Gastrocnemius medialis (tissue), 4 donors: ENCODE measurements at places on chromosomes 7 and 10.

GRCh38 chr10:47243791-47244190 lies 56.2 kb upstream of the GDF10 start:
- H3K4me1 ChIP-seq: no peaks in the 10 kb centered on the region
- H3K27me3 ChIP-seq: no peaks in the 10 kb centered on the region
- no peak overlapping the region for H3K4me3 ChIP-seq
- DNase-seq: peak; percentile 67
- H3K27ac ChIP-seq: no peak overlapping the region

- H3K4me3 ChIP-seq: no peak overlapping the region
- DNase-seq: no peak
- peaks cover 58% of the 10 kb centered on the region for H3K27me3 ChIP-seq
- no peaks in the 10 kb centered on the region for H3K4me1 ChIP-seq
Measured at GRCh38 chr7:1403638-1404459, 55.4 kb downstream of the MICALL2 start.

DNA sequence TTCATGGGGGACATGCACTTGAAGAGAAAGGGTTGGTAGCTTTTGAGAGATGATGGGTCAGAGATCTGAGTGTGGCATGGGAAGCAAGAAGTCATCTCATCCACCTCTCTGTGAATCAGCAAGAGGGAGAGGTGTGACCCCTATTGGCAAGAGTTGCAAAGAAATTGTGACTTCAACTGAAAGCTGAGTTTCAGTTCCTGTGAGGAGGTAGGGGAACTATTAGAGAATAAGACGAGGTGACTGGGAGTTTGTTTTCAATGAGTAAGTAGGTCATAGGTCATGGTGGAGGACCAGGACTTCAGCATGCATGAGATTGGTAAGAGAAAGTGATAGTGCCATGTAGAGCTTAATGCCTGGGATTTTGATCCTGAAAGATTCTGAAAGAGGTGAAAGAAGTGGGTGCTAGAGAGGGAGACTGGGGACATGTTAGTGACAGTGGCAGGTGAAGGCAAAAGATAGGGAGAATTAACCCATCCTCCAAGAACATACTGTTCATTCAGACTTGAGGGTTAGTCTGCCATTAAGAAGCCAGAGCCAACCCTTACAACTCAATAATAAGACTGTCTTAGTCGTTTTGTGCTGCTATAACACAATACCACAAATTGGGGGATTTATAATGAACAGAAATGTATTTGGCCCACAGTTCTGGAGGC lies 75.5 kb upstream of the CAPZA2 start:
- peaks cover 23% of the 10 kb centered on the region for H3K4me1 ChIP-seq
- no peaks in the 10 kb centered on the region for H3K27me3 ChIP-seq
- no peak for DNase-seq
- H3K4me3 ChIP-seq: no peak overlapping the region

DNA sequence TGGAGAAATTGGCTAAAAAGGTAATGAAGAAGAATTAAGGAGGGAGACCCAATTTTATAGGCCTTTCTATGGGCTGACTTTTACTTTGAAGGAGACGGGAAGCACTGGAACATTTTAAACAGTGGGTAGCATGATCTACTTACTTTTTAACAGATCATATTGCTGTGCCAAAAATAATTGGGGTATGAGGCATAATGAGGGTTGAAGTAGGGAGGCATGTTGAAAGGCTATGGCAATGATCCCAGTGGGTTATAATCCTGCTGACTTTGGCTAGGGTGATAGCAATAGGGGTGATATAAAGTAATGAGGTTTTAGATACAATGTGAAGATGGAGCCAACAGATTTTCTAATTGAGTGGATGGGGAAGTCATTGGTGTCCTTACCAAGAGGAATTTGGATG lies 73.2 kb downstream of the GPR37 start:
- DNase-seq: no peak
- peaks cover 10% of the 10 kb centered on the region for H3K4me1 ChIP-seq
- no peaks in the 10 kb centered on the region for H3K27me3 ChIP-seq
- no peak overlapping the region for H3K4me3 ChIP-seq
- H3K36me3 ChIP-seq: no peaks in the 10 kb centered on the region

- H3K27me3 ChIP-seq: no peaks in the 10 kb centered on the region
- no peaks in the 10 kb centered on the region for H3K4me1 ChIP-seq
- no peak overlapping the region for H3K27ac ChIP-seq
- no peak for DNase-seq
- H3K4me3 ChIP-seq: no peak overlapping the region
Measured at GRCh38 chr7:134016942-134017303, 110.2 kb upstream of the LRGUK start.

GRCh38 chr7:158710651-158711102 lies 6.1 kb upstream of the NCAPG2 start:
- peaks cover 1% of the 10 kb centered on the region for H3K4me1 ChIP-seq
- no peak overlapping the region for H3K27ac ChIP-seq
- DNase-seq: no peak
- no peak overlapping the region for H3K4me3 ChIP-seq

DNA sequence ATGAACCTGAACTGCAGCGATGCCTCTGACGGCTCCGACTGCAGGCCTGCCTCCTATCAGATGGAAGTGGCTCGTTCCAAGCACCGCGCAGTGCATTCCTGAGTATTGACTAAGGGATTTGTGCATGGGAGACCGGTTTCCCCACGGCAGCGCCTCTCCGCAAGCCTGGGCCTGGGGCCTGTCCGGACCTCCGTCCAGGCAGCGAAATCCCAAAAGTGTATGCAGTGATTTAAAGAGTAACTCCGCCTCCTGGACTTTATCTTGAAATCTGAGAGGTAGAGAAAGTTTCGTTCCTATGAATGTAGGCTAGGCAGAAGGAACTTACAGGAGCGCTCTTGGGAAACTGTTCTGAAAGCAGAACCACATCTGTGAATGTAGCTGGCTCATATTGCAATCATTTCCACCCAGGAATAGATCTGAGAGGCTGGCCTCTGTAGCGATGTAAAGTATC lies 106.2 kb upstream of the CELF2 start:
- H3K4me3 ChIP-seq: peak overlapping the region; percentile 42
- peak; percentile 56 for DNase-seq
- no peaks in the 10 kb centered on the region for H3K36me3 ChIP-seq
- no peaks in the 10 kb centered on the region for H3K27me3 ChIP-seq
- peak overlapping the region; percentile 79 for H3K27ac ChIP-seq
- peaks cover 17% of the 10 kb centered on the region for H3K4me1 ChIP-seq

DNA sequence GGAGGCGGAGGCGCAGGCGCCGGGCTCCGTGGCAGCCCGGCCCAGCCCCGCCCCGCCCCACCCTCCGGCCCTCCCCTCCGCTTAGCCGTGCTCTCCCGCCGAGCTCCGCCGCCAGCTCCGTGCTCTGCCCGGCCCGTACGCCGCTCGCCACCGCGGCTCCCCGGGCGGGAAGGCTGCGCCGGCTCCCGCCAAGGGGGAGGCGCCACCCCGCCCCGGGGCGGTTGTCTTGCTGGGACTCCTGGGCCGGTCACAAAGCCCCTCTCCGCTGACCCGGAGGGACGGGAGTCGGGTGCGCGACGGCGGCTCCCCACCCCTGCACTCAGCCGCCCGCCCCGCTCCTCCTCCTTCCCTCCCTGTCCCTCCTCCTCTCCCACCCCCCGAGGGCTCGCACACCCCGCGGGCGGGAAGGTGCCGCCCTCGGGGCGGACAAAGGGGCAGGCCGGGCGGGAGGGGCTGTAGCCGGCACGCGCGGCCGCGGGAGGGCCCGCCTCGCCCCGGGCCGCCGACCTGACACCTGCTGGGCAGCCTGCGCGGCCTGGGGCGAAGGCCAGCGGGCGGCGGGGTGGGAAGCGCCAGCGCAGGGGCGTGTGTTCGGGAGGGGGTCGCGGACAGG lies 11.5 kb upstream of the SP8 start:
- DNase-seq: no peak
- H3K4me1 ChIP-seq: no peaks in the 10 kb centered on the region
- H3K4me3 ChIP-seq: peak overlapping the region; percentile 59

DNA sequence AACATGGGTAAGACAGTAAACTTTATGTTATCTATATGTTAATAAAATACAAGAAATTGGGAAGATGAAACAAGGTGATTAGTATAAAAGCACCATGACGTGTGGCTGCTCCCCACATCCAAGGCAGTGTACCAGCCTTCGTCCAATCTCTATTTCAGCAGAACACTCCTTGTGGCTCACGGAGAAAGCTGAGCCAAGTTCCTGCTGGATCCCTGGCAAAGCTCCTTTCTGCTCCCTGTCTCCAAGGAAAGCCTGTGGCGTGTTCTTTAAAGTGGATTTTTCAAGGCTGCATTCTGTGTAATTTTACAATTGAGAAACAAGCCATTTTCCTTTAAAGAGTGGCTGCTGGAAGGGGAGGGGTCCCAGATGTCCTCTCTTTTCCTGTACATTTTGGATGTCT lies 467.3 kb downstream of the PTPRN2 start:
- H3K4me1 ChIP-seq: no peaks in the 10 kb centered on the region
- H3K27ac ChIP-seq: no peak overlapping the region
- H3K27me3 ChIP-seq: no peaks in the 10 kb centered on the region
- H3K36me3 ChIP-seq: no peaks in the 10 kb centered on the region
- DNase-seq: no peak

GRCh38 chr7:90816511-90817142 lies 220.5 kb downstream of the CDK14 start:
- H3K4me3 ChIP-seq: no peak overlapping the region
- DNase-seq: no peak
- no peaks in the 10 kb centered on the region for H3K36me3 ChIP-seq
- H3K27ac ChIP-seq: no peak overlapping the region
- H3K4me1 ChIP-seq: no peaks in the 10 kb centered on the region
- no peaks in the 10 kb centered on the region for H3K27me3 ChIP-seq

DNA sequence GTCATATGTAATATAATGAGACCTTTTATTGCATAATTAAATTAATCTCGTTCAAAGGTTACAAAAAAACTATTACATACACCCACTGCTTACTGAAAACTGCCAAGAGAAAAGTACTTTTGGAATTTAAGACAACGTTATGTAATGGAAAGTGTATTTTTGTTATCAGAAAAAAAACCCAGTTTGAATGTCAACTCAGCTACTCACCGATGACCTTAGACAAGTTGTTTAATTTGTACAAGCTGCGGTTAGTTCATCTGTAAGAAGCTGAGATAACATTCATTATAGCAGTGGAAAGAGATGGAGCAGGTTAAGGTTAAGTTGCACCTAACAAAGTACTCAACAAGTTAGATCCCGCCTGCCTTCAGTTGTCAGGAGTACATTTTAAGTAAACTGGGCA lies 1.1 kb downstream of the PSMA2 start:
- peak overlapping the region; percentile 88 for H3K27ac ChIP-seq
- peaks cover 25% of the 10 kb centered on the region for H3K36me3 ChIP-seq
- peak overlapping the region; percentile 88 for H3K4me3 ChIP-seq
- DNase-seq: no peak
- H3K4me1 ChIP-seq: peaks cover 28% of the 10 kb centered on the region
- H3K27me3 ChIP-seq: no peaks in the 10 kb centered on the region

DNA sequence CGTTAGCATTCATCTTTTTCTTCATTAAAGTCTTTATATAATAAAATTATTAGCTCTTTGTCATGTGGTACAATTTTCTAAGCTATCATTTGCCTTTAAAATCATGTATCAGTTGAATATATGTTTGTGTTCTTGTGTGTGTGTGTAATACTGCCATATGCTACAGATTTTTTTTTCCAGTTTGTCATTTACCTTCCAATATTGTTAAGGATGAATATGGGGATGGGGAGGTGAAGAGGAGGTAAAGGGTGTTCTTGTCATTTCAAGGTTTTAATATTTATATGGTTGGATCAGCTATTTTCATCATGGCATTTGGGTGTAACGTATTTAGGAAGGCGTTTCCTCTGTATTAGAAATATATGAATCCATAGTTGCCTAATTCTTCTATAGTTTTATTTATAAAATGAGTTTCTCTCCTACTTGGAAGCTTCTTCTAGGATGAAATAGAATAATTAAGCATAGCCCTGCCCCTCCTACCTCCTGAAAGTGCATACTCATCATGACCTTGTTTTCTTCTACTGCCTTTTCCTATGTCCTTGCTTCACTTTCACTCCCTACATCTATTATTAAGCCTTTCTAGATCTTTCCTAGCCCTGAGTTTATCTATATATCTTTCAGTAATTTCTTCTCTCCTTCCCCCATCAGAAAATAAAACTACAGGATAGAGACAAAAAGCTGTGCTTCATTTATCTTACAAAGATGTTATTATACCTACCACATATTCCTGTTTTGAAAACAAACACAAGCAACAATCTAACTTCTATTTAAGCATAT lies 25.1 kb downstream of the RAB18 start:
- H3K4me3 ChIP-seq: no peak overlapping the region
- peaks cover 58% of the 10 kb centered on the region for H3K4me1 ChIP-seq
- no peak for DNase-seq
- no peaks in the 10 kb centered on the region for H3K36me3 ChIP-seq
- no peaks in the 10 kb centered on the region for H3K27me3 ChIP-seq

DNA sequence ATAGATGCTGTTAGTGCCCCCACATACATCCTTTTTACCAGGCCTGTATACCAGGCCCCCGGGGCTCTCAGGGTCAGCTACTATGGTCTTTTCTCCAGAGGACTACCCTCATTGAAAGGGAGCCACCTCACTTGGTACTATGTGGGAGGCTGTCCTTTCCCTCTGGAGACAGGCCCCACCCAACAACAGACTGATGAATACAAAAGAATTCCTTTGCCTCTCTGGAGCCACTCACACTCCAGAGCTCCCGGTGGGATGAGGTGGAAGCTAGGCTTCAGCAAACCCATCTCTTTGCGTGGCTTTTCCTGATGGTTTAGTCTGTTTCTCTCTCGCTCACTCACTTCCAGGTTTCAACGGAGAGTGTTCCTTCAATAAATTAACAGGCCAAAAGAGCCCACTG lies 30.3 kb downstream of the ANKMY2 start:
- no peak for DNase-seq
- no peaks in the 10 kb centered on the region for H3K27me3 ChIP-seq
- no peak overlapping the region for H3K4me3 ChIP-seq
- peaks cover 6% of the 10 kb centered on the region for H3K4me1 ChIP-seq
- no peak overlapping the region for H3K27ac ChIP-seq

GRCh38 chr10:110192552-110192951 lies 14.9 kb upstream of the MXI1 start:
- H3K36me3 ChIP-seq: no peaks in the 10 kb centered on the region
- DNase-seq: no peak
- no peaks in the 10 kb centered on the region for H3K27me3 ChIP-seq
- H3K4me1 ChIP-seq: no peaks in the 10 kb centered on the region

- peak overlapping the region; percentile 65 for H3K4me3 ChIP-seq
- no peaks in the 10 kb centered on the region for H3K4me1 ChIP-seq
- DNase-seq: no peak
Measured at GRCh38 chr7:97871659-97872024, 566 bp downstream of the ASNS start.

- H3K4me3 ChIP-seq: no peak overlapping the region
- no peak for DNase-seq
- no peaks in the 10 kb centered on the region for H3K27me3 ChIP-seq
- H3K27ac ChIP-seq: no peak overlapping the region
- no peaks in the 10 kb centered on the region for H3K4me1 ChIP-seq
Measured at GRCh38 chr10:43440463-43441134, 3.7 kb downstream of the ZNF487 start.

GRCh38 chr10:8037941-8038894 lies 16.3 kb upstream of the GATA3 start:
- no peak for DNase-seq
- no peaks in the 10 kb centered on the region for H3K36me3 ChIP-seq
- H3K27me3 ChIP-seq: peaks cover 100% of the 10 kb centered on the region
- H3K4me3 ChIP-seq: no peak overlapping the region
- H3K4me1 ChIP-seq: peaks cover 22% of the 10 kb centered on the region
